Thyroid gland (tissue), 4 donors: ENCODE measurements at places on chromosomes 4 and X.

- no peak for DNase-seq
These were observed 1.3 kb downstream of the HS3ST1 start for GRCh38 chr4:11427121-11427996.

GRCh38 chrX:14670819-14671218 is 141.5 kb downstream of the GLRA2 start:
- DNase-seq: no peak

GRCh38 chr4:95068818-95069478 is 311.2 kb downstream of the BMPR1B start:
- DNase-seq: no peak

DNA sequence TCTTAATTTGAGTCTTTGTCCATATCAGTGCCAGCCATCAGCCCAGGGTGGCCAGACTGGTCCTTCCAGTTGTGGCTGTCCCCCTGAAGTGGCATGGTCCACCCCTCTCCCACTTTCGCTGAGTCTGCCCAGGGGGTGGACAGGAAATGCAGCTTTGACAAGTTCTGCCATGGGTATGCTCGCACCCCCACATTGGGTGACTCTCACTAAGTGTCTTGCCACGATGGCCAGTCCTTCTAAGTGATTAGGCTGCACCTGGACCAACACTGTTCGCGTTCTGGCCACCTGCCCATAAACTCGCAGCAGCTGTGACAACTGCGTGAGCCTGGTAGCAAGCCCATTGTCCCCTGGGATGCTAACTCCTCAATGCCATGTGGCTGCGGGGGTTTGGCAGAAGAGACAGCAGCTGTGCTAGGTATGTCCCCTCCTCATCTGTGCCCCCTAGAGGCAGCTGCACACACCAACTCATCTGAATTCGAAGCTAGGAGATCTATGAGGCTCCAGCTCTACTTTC is 10.0 kb upstream of the LNX1 start:
- DNase-seq: peak; percentile 59

DNA sequence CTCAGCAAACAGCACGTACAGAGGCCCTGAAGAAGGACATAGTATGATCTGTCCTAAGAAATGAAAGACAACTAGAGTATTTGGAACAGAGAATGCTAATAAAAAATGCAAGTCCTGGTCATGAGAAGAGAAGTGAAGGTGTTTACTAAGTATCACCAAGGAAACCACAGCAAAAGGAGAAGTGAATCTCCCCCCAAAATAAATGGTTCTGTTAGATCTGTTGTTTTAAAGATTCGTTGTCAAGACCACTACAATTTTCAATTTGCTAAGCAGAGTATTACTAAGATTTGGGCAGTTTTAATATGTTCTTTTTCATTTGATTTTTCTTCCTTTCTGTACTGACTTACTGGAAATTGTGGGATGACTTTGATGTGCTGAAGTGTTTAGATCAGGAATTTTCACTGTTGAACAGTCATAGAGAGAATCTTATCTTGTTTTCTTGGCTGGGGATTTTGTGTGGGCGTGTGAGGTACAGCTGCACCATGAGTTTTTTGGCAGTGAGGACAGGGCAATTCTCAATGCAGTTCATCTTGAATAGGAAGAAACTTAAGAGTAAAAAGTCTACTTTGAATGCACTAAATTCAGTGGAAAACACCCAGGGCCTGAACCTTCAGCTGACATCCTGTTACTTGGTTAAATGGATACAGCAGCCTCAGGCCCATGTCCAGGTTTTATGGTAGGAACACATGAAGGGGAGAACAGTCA is 132.2 kb downstream of the STIM2 start:
- DNase-seq: peak; percentile 16

DNA sequence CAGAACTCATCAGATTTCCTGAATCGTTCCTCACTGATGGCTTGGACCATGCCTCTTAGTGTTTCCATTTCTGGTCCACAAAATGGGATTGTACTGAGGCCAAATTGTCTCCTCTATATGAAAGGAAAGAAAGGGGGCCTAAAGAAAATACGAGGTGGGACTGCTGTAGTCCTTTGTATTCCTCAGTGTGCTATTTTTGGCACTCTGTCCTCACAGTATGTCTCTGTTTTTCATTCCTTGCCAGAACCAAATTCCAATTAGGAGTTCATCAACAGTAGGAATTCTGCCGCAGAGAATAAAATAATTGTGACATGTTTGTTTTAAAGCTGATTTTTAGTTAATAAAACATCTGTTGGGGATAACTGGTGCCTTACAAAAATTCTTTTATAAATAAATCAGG is 515.7 kb downstream of the SMARCA1 start:
- DNase-seq: no peak

DNA sequence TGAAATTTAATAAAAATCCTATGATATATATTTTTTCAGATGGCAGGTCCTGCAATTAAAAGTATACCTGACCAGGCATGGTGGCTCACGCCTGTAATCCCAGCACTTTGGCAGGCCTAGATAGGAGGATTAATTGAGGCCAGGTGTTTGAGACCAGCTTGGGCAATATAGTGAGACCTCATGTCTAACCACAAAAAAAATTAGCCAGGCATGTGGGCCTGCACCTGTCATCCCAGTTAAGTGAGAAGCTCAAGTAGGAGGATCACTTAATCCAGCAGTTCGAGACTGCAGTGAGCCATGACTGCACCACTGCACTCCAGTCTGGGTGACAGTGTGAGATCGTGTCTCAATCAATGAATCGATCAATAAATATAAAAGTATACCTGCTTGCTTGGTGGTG is 2.5 kb downstream of the OCIAD2 start:
- no peak for DNase-seq

DNA sequence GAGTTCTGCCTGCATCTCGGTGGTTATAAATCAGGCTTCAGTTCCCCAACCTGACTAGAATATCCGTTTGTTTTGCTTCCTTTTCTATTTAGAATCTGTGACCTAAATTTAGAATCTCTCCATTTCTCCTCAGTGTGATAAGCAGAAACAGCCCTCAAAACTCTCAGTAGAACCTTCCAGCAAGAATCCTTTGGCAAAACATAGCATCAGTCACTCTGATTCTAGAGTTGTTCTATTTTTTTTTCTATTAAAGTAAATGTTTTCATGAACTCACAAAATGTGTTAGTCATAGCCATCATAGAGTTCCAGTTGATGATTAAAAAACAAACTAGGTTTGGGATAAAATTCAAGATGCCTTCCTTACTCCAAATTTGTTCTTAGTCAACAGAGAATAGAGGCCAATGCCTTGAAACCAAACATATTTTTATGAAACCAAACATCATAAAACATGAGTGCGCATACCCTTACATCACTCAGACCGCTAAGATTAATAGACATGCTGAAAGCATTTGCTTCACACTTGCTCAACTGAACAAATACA is 13.2 kb upstream of the C1QTNF7 start:
- no peak for DNase-seq

- DNase-seq: no peak
These were observed 169.0 kb downstream of the RAPGEF2 start for GRCh38 chr4:159271856-159272255.

DNA sequence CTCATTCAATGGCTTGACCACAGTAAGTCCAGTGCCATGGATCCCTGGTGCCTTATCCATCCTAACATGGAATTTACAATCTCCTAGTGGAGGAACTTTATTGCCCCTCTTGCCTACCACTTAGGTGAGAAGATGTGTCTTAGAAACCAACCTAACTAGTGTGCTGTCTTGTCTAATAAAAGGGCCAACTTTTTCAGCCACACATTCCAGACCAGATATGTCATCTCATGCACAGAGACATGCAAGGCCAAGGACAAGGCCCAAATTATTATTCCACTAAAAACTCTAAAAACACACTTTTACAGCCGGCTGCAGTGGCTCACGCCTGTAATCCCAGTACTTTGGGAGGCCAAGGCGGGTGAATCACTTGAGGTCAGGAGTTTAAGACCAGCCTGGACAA is 10.6 kb upstream of the PRDX4 start:
- DNase-seq: no peak

DNA sequence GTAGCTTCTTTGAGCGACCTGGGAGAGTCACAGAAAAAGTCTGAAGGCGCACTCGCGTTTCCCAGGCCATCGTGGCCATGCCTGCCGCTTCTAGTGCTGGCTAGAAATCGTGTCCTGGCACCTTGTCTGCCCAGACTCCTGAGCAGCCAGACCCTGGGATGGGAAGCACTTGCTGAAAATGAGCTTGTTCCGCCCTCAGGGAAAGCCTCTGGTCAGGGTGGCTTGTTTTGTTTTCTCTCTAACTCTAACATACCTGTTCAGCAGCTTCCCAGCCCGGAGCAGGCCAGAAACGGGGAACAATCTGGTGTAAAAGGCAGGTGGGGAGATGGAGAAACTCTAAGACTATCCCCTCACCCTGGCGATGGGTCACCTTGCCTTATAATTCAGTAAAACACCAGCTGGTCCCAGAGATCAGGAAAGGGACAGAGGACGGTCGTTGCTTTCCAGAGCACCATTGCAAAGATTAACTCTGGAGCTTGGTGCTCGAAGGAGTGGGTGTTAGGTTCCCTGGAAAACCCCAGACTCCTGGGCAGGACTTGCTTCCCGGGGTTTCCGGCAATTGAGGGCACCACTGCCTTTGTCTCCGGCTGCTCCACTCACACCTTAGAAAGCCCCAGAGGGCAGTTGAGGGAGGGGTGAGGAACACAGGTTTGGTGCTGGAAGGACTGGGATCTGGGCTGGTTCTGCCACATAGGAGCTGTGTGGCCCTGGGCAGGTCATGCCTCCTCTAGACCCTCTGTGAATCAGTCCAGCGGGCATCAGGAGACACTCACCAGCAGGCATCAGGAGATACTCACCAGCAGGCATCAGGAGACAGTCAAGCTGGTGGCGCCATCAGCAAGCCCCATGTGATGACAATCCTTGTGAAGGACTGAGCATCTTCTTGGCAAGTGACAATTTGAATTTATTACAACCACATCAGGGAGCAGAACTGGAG is 4.5 kb upstream of the SH3TC1 start:
- peak; percentile 48 for DNase-seq

GRCh38 chr4:13701937-13702446 is 74.5 kb upstream of the BOD1L1 start:
- DNase-seq: no peak

- DNase-seq: no peak
These were observed 549.7 kb downstream of the TRIML1 start for GRCh38 chr4:188688956-188689355.

- no peak for DNase-seq
These were observed 51.1 kb downstream of the ZFP42 start for GRCh38 chr4:188046657-188047056.

- no peak for DNase-seq
These were observed 44.1 kb downstream of the NAA11 start for GRCh38 chr4:79281566-79282359.

GRCh38 chr4:189826657-189827056 is 114.0 kb upstream of the FRG1 start:
- DNase-seq: no peak

DNA sequence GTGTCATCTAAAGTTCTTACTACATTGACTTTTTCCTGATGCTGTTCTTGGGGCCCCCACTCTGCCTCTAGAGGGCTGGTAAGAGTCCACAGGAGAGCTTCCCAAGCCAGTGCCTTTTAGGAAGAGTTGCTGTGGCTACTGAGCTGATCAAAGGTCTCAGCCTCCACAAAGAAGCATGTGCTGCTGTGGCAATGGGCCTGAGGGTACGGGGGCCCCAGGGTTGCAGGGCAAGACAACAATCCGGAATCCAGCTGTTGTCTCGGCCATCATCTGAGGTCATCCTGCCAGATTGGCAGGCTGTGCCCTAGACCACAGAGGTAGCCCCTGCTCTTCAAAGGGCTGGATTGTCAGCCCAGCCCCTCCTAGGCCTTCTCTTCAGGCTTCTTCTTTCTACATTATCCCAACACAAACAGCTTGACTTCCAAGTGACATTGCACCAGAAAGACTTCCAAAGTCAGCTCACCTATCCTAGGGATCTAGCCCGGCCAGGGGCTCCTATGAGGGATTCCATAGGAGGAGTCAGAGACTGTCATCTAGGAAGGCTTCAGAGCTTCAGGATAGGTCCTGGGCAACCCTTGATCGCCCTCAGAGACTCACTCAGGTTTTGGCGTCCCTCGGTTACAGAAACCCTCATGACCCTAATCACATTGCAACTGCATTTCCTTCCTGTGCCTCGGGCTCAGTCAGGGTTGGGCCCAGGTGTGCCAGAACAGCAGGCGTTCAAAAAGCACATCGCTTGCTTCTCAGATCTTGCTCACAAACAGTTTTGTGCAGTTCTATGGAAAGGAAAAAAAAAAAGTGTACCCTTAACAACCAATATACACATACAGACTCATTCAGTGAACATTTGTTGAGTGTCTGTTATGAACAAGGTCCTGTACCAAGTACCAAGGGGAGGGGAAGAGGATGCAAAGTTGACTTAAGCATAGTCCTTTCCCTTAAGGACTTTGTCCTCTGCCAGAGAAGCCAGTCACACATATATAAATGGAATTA is 27.8 kb downstream of the SLC25A5 start:
- DNase-seq: no peak

- no peak for DNase-seq
These were observed 60.2 kb downstream of the KCNIP4 start for GRCh38 chr4:21888195-21888976.

DNA sequence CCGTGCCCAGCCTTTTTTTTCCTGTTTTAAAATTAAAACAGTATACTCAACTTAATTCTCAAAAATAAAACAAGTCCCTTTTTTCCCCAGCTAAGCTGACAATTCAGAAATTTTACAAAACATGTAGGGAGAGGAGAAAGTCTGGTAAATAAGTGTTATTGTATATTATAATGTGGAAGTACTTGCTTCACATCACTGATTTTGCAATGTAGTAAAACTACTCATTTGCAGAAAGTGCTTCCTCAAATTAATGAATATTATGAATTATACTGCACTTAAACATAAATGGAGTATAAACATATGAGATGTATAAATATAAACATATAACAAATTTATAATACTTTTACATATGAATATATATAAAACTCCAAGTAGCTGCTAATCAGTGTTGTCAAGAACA is 11.6 kb upstream of the H2AZ1 start:
- no peak for DNase-seq

DNA sequence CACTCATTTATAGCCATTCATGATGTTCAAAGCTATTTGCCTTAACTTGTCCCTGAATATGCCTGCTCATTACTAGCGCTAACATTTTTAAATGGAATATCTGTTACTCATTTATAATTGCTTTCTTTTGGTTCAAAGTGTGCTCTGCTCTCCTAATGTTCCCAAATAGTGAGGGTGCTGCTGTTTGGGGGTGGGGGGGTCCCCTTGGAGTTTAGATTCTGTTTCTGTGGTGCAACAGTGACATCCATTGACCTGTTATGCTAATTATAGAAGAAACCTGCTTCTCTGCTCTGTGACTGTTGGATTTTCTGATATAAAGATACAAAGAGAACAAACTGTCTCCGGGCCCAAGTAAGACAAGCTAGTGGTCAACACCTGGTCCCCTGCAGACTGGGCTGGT is 222.4 kb downstream of the SHROOM3 start:
- DNase-seq: no peak

DNA sequence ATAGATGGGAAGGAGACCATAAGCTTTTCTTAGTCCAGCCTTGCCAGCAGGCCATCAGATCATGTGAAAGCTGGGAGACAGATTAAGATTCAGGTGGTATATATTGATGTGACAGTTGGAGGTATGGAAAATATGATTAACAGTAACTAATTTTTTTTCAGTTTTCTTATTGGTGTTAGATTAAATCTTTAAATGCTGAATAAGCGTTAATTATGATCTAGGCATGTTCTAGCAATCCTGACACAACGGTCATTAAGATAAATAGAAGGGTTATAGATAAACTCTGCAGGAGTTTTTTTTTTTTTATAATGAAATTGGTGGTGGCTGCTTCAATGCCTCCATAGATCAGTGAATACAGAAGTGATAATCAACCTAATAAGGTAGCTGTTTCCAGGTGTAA is 649.5 kb upstream of the TENM3 start:
- DNase-seq: no peak

GRCh38 chr4:155609455-155610059 is 57.1 kb upstream of the GUCY1A1 start:
- no peak for DNase-seq
